ENCODE measurements at places on chromosomes 6 and 20.

DNA sequence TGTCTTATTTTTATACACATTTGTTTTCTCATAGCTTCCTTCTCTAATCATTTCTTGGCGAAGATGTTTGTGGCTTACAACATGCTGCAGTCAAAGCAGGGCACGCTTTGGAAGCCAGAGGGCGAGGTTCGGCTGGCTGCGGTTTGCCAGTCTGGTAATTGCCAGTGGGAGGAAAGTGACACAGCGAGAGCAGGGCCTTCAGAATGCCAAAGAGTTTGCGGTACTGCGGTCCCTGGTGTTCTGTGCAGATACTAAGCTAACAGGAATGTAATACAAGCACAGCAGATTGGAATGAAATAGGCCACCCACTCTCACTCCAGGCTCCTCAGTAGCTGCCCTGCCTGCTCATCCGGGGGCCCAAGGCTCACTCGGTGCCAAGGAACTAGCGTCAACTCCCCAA lies 58.7 kb upstream of the TGM3 start:
- no peaks in the 10 kb centered on the region for H3K4me1 ChIP-seq
- H3K27me3 ChIP-seq, result peaks cover 18% of the 10 kb centered on the region
- no peak for DNase-seq
- no peak overlapping the region for H3K27ac ChIP-seq

DNA sequence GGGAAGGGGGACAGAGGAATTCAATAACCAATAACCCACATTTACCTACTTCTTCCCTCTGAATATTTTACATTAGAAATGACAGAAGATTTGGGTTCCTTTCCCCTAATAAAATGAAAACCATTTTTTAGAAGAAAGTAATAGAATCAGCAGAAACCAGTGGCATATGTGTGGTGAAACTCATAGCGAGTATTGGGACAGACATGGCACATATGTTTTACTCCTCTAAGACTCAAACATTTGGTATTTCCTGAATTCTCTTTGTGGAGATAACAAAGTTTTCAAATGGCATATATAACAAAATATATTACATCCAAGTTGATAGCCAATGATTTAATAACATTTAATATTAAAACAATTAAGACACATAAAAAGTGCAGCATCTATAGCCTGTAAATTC lies 12.9 kb upstream of the BEND3 start:
- no peak for DNase-seq
- no peak overlapping the region for H3K27ac ChIP-seq
- H3K27me3 ChIP-seq, result no peaks in the 10 kb centered on the region
- H3K36me3 ChIP-seq, result no peaks in the 10 kb centered on the region

GRCh38 chr6:150967381-150967780 lies 101.9 kb downstream of the MTHFD1L start:
- H3K36me3 ChIP-seq, result peaks cover 3% of the 10 kb centered on the region
- no peaks in the 10 kb centered on the region for H3K27me3 ChIP-seq
- peaks cover 2% of the 10 kb centered on the region for H3K4me1 ChIP-seq
- DNase-seq, result no peak
- H3K27ac ChIP-seq, result no peak overlapping the region
- no peak overlapping the region for H3K4me3 ChIP-seq

GRCh38 chr20:9311132-9311531 lies 203.3 kb upstream of the LAMP5 start:
- no peaks in the 10 kb centered on the region for H3K4me1 ChIP-seq
- H3K4me3 ChIP-seq, result no peak overlapping the region
- no peaks in the 10 kb centered on the region for H3K36me3 ChIP-seq
- DNase-seq, result no peak
- no peaks in the 10 kb centered on the region for H3K27me3 ChIP-seq

- peaks cover 3% of the 10 kb centered on the region for H3K36me3 ChIP-seq
- H3K4me1 ChIP-seq, result peaks cover 5% of the 10 kb centered on the region
- H3K4me3 ChIP-seq, result no peak overlapping the region
- DNase-seq, result peak; percentile 33
- peak overlapping the region; percentile 87 for H3K27ac ChIP-seq
Observed at GRCh38 chr6:33029328-33030184, 20.2 kb upstream of the HLA-DOA start.

- H3K27me3 ChIP-seq, result peaks cover 27% of the 10 kb centered on the region
- H3K4me3 ChIP-seq, result no peak overlapping the region
- no peak for DNase-seq
- H3K36me3 ChIP-seq, result no peaks in the 10 kb centered on the region
Observed at GRCh38 chr6:45870531-45870930, 145.1 kb downstream of the CLIC5 start.

GRCh38 chr20:22974354-22974753 lies 60.8 kb upstream of the SSTR4 start:
- no peaks in the 10 kb centered on the region for H3K4me1 ChIP-seq
- H3K27ac ChIP-seq, result no peak overlapping the region
- no peak for DNase-seq
- H3K36me3 ChIP-seq, result no peaks in the 10 kb centered on the region
- no peaks in the 10 kb centered on the region for H3K27me3 ChIP-seq
- no peak overlapping the region for H3K4me3 ChIP-seq

GRCh38 chr6:36020154-36020553 lies 4.3 kb downstream of the SLC26A8 start:
- H3K4me3 ChIP-seq, result no peak overlapping the region
- H3K27ac ChIP-seq, result no peak overlapping the region
- H3K4me1 ChIP-seq, result no peaks in the 10 kb centered on the region
- H3K36me3 ChIP-seq, result no peaks in the 10 kb centered on the region

GRCh38 chr6:47207261-47207660 lies 102.4 kb downstream of the TNFRSF21 start:
- H3K4me1 ChIP-seq, result no peaks in the 10 kb centered on the region
- H3K27ac ChIP-seq, result no peak overlapping the region
- peaks cover 5% of the 10 kb centered on the region for H3K27me3 ChIP-seq
- no peak overlapping the region for H3K4me3 ChIP-seq

DNA sequence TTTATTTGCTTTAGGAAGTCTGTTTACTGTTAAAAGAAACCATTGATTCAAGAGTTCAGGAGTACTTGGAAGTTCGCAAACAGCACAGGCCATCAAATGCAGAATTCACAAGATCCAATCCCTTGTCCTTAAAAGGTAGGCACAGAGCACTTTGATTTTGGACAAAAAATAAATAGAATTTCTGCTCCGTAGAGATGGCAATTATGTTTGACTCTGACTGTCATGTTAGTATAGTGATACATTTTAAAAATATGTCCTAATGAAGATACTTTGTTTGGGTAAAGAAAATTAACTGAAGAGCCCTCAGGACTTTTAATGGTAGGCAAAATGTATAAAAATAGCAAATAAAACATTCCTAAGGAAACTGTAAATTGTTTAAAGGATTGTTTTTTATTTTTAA lies 113.1 kb downstream of the JAG1 start:
- peaks cover 3% of the 10 kb centered on the region for H3K36me3 ChIP-seq
- no peaks in the 10 kb centered on the region for H3K4me1 ChIP-seq
- H3K4me3 ChIP-seq, result no peak overlapping the region
- no peak for DNase-seq
- no peaks in the 10 kb centered on the region for H3K27me3 ChIP-seq
- no peak overlapping the region for H3K27ac ChIP-seq

- peak overlapping the region; percentile 99 for H3K4me3 ChIP-seq
- H3K36me3 ChIP-seq, result peaks cover 43% of the 10 kb centered on the region
- no peaks in the 10 kb centered on the region for H3K27me3 ChIP-seq
- DNase-seq, result no peak
Observed at GRCh38 chr6:96522465-96523009, 931 bp downstream of the UFL1 start.

GRCh38 chr6:100023798-100024197 lies 29.8 kb upstream of the MCHR2 start:
- H3K27ac ChIP-seq, result no peak overlapping the region
- H3K4me1 ChIP-seq, result no peaks in the 10 kb centered on the region
- no peak for DNase-seq

Measured in effector memory CD8-positive, alpha-beta T cell (primary cell).